Neural progenitor cell (in vitro differentiated cells): ENCODE measurements at places on chromosomes 5 and 9.

DNA sequence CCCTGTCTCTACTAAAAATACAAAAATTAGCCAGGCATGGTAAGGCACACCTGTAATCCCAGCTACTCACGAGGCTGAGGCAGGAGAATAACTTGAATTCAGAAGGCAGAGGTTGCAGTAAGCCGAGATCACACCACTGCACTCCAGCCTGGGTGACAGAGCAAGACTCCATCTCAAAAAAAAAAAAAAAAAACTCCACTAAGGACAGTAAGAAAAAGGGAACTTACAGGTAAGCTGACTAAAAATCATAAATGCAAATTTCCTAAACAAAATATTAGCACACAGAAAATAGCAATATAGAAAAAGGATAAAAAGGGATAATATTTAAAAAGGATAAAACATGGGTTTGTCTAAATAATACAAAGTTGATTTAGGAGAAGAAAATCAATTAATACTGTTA, 27.9 kb upstream of the HNRNPA0 start:
- DNase-seq = no peak

DNA sequence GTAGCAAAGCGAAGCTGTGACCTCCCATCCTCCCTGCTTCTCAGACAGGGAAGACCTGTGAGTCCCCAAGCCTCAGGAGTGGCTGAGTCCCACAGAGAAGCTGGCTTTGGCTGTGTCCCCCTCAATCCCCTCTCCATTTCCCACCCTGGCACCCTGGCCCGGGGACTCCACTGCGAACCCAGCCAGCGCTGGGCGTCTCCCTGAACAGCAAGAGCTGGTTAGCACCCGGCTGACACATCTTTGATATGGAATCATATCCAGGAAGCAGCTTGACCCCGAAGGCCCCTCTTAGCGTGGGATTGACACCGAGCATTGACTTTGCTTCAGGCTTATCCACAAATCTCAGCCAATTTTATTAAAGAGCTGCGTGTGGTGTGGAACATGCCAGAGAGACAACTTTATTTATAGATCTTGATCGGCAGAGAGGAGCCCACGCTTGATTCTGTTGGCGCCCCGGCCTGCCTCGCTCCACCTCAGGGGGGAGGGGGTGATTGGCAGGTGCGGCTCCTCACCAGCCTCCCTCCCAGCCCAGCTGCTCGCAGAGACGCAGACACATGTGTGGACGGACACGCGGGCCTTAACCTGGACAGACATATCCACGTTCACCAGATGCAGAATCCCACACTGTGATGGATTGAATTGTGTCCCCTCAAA, 120.7 kb upstream of the MVB12B start:
- DNase-seq = no peak

DNA sequence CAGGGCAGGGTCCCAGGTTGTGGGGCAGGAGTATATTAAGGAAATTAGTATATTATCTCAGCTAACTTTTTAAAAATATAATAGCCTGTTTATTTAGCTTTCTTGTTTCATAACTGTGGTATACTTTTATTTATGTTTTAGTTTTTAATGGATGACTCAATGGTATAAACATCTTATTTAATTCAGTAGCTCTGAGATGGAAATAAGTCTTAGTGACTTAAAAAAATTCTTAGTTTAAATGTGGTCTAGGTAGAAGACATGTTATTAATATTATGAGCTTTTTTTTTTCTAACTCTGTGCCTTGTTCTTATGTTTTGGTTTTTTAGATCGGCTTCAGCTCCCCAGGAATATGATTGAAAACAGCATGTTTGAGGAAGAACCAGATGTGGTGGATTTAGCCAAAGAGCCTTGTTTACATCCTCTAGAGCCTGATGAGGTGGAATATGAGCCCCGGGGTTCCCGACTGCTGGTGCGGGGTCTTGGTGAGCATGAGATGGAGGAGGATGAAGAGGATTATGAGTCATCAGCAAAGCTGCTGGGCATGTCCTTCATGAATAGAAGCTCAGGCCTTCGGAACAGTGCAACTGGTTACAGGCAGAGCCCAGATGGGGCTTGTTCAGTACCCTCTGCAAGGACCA, 43.1 kb downstream of the LNPEP start:
- peak; percentile 6 for DNase-seq

- DNase-seq = no peak
Measured at GRCh38 chr9:114086009-114086408, 7.9 kb upstream of the AMBP start.

- no peak for DNase-seq
Measured at GRCh38 chr9:123046406-123047195, 13.1 kb downstream of the GPR21 start.

- DNase-seq = no peak
Measured at GRCh38 chr9:70537084-70537483, 122.6 kb upstream of the KLF9 start.
